Breast epithelium (tissue), 4 donors: ENCODE measurements at places on chromosomes 11 and 22. TPM values are rescaled to one million over a fixed set of nuclear protein-coding genes. Genes with fewer than 3 reads are reported as not detected.

MGAT3 gene
- 9.4 TPM for total RNA-seq

KCTD14 gene
- total RNA-seq, result 7.9 TPM

LRRC56 gene
- total RNA-seq, result 0.16 TPM

SLC25A45 gene
- total RNA-seq, result 5.4 TPM

ART5 gene
- total RNA-seq, result 3.3 TPM
